Activated naive CD4-positive, alpha-beta T cell treated with anti-CD3 and anti-CD28 coated beads, Interleukin-2, amount 50 U/mL, for 72 hours (primary cell): ENCODE measurements at places on chromosomes 3 and 15. TPM values are rescaled to one million over a fixed set of nuclear protein-coding genes. Genes with fewer than 3 reads are reported as not detected.

DNA sequence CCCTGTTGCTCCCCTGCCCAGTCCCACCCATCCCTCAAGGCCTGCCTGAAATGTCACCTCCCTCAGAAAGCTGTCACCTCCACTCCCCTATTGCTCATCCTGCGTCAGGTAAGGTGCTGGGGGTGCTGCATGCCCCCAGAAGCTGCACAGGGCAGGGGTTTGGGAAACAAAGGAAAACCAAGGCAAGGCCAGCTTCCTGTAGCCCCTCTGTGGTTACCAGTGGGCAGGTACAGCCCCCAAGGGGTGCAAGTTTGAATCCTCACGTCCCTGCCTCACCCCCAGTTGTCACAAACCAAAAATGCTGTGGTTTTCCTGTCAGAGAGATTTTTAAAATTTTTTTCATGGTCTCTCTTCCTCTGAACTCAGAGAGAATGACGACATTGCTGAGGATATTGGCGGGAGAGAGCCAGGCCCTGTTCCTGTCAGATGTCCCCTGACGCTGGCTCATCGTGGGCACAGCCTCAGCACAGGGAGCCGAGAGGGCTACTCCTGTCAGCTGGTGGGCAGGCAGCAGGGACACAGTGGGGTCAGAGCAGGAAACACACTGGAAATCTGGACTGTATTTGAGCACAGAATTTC is 27.0 kb downstream of the PSTPIP1 start:
- DNase-seq = peak; percentile 32

GRCh38 chr3:100001526-100002270 is 112.6 kb downstream of the FILIP1L start:
- DNase-seq = no peak

DNA sequence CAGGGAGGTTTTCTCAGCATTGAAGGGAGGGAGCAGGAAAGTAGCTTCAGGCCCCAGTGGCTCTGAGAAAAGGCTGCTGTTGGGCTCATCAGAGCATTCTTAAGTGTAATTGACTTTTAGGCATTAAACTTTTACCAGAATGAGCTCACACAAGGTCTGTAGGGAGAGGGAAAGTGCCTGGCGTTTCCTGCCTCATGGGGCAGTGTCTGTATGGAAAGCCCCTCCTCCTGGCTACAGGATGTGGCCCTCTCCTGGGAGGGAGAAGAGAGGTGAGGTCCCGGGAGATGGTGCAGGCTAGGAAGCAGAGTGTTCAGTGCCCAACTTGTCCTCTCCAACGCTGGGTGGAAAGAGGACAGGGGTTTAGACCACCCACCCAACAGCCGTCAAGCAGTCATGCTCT is 21.3 kb upstream of the SCN10A start:
- DNase-seq = no peak

Gene ATG3
- total RNA-seq = 55.3 TPM

DNA sequence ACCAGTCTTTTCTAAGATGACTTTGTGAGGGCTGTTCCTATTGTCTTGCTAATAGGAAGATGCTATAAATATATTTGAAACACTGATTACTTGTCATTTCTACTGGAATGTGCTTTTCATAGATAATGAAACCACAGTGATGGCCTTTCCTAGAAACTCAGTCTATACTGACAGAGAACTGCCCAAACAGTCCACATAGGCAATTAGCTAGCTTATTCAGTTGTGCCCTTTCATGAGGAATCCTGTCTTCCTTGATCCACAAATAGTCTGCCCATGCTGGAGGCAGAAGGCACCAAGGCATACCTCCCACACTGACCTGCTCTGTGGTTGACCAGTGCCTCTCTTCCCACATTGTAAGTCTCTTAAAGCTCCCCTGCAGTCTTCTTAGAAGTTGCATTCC is 135.9 kb downstream of the CMSS1 start:
- DNase-seq = no peak

- no peak for DNase-seq
Measured at GRCh38 chr3:133121450-133121849, 83.3 kb downstream of the TMEM108 start.

Gene SKOR1
- total RNA-seq = not detected

Gene UPK1B
- 0.51 TPM for total RNA-seq

Gene SPINK8
- total RNA-seq = not detected
